Hippocampal formation (tissue), 2 donors: ENCODE measurements at places on chromosomes 5 and 9.

DNA sequence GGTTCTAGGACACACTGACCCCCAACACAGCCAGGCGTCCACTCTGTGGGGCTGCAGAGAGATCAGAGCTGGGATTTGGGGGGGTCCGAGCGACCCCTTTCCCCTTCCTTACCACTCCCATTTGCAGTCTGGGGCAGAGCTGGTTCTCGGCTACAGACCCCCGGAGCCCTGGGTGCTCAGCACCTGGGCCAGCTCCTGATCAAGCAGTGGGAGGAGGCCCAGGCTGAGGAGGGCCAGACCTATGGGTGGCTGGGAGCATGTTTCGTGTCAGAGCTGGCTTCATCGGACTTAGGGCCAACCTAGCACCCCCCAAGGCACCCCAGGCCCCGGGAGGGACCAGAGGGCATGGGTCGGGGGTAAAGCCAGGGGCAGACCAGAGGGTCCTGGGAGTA is 7.6 kb downstream of the GRIN1 start:
- no peak for DNase-seq

DNA sequence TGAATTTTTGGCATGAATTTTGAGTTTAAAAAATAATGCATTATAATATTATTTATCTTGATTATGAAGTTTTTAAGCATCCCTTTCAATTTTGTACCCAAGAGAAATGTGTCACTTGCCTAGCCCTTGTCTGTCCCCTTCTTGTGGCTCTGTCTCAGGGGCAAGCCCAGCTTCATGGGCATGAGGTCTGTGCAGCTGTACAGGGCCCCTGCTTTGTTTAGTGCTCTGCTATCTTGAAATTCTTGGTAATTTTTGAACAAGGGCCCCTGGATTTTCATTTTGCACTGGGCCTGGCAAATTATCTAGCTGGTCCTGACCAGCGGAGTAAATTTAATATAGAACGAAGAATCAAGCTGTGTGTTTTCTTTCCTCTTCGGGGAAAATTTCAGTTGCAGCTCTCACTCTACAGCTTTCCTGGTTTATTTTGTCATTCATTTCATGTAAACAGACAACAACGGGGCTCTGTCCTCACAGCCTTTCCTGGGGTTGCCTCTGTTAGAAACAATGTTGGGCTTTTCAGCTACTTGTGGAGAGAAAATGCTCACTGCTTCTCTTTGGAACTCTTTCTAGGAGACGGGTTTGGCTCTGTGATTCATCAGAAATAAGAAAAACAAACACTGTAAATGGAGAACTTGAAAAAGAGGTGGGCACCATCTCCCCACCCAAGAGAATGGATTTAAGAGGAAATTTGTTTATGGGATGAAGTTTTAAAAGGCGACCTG is 41.1 kb downstream of the LIX1 start:
- peak; percentile 92 for DNase-seq

DNA sequence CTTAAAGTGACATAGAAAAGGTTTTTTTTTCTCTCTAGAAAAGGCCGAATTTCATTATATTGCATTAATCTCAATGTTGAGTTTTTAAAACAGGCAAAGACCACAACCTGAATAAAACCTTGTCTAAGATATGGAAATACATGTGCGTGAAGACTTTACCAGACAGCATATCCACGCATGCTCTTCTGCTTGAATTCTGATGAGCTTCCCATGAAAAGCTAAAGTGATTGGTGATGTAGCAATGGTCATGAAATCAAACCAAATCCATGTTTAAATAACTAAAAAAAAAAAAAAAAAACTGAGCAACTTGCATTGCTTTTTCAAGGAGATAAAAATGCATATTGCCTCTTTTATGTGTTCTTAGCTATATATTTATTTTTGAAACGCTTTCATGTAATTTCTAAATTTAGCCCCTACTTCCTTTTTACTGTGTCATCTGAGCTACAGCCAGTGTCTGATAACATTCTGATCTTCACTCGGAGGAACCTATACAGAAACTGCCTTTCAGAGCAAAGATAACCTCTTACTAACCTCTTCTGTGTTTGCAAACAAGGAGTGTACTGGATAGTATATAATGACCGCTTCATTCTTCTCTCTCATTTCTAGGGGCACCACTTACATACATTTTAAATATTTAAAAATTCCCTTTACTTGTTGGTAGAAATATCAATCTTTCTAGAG is 179.1 kb upstream of the GNA14 start:
- no peak for DNase-seq

DNA sequence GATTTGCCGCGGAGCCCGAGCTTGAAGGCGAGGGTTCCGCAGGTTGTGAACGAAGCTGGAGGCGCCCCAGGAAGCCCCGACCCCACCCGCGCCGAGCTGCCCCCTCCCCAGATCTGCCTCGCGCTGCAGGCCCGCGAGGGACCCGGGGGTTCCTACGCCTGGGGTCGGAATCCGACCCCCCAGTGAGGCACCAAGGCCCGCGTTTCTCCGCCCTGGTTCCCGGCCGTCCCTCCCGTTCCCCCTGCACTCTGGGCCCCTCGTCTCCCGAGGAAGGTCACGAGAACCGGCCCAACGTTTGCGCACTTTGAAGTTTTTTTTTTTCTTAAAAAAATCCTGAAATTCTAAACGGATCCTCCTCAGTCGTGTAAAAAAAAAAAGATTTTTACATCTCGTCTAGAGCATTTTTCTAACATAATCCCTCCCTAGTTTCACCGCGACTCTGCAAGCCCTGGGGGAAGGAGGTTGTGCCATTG is 880 bp upstream of the GFPT2 start:
- no peak for DNase-seq

- no peak for DNase-seq
Observed at GRCh38 chr5:95162231-95162992, 122.5 kb downstream of the MCTP1 start.

- DNase-seq, result no peak
Observed at GRCh38 chr5:109455598-109456096, 45.9 kb upstream of the PJA2 start.

GRCh38 chr5:150009671-150010387 is 9.3 kb downstream of the HMGXB3 start:
- no peak for DNase-seq

- DNase-seq, result no peak
Observed at GRCh38 chr5:10562201-10563109, 1.4 kb upstream of the ANKRD33B start.

- no peak for DNase-seq
Observed at GRCh38 chr5:105807290-105807689, 1863.4 kb downstream of the EFNA5 start.

DNA sequence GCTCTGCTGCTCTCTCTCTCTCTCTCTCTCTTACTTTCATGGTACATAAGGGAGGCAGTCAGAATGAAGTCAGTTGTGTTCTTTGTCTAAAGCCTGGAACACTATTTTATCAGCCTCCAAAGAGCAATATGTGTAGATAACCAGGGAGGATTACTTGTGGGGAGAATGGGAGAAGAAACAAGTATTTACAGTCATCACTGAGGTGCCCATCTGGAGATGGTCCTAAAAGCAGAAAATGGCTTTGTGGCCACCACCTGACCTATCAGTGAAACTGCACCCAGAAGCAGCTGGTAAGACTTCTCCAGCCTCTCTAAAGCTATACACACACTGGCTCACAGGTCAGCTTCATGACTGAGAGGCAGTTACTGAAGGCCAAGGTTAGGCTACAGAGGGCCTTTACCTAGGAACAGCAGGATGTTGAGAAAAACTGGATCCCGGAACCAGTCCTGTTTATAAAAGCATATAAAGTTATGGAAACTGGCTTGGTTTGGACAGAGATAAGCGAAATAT is 75.1 kb downstream of the MRPS27 start:
- peak; percentile 50 for DNase-seq

DNA sequence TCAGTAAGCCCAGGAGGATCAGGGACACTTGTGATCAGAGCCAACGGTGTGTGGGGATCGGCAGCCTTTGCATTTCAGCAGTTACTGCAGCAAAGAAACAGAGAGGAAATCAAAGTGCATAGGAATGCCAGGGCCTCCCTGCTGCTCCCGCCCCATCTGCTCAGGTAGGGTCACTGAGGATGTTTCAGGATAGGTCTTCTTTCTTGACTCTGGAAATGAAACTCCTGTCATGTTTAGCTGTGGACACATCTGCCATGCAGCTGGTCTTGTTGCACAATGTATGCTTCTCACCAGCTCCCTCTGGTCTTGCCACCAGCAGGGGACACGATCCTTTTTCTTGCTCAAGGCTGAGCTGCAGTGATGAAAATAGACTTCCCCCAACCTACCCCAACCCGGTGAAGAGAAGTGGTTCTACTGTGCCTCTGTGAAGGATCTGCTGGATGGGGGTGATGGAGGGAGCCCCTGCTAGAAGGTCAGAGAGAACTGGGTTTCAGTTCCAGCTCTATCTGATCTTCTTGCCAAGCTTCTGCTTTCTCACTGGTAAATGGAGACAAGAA is 185.2 kb upstream of the KLF4 start:
- DNase-seq, result no peak

GRCh38 chr5:31824869-31825517 is 186.1 kb downstream of the PDZD2 start:
- no peak for DNase-seq

- DNase-seq, result no peak
Observed at GRCh38 chr9:72290311-72290710, 74.7 kb downstream of the ZFAND5 start.

DNA sequence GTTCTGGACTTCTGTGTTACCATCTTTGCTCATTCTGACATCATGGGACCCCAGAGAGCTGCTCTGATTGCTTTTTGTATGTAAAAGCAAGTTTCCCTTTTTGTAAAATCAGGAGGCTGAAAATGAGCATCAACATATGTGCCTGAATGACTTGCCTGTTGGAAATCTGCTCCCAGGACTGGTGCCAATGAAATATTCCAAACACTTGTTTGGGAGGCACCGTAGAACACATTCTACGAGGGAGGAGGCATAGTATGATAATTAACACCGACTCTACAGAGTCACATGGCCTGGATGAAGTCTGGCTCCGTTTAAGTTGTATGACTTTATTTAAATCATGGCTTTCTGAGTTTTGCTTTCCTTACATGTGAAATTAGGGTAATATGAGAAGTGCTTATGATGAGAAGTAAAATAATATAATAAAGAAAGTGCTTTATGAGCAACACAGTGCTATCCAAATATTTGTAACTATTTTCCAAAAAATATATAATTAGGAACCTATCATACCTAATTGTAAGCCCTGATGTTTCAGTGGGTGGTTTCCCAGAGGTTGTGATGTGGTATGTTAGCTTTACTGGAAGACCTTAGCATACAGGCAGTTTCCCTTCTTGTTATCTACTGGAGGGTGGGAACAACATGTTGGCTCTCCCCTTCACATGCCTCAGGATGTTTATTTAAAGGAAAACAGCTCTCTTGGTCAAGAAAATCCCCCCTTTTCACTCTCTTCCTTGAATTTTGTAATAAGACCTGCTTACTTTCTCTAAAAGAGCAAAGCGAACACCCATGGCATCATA is 238.1 kb downstream of the FBXL7 start:
- DNase-seq, result no peak

GRCh38 chr5:61817472-61818326 is 485.6 kb downstream of the ZSWIM6 start:
- peak; percentile 92 for DNase-seq

GRCh38 chr5:156800929-156801328 is 49.2 kb upstream of the PPP1R2B start:
- no peak for DNase-seq

DNA sequence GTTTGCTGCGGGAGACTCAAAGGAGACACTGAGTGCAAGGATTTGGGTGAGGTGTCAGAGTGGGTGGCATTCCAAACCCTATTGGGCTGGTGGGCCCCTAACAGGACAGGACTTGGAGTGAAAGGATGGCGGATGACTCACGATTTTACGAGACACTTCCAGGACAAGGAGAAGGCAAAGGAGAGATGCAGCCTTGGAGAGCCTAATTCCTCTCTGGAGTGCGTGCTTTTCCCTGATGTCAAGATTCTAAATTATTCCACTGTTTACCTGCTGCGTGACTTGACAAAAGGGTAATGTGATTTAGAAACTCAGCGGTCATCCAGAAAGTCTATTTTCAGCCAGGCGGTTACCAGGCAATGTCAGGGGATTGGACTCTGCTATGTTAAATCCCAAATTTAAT is 41.6 kb upstream of the CD180 start:
- DNase-seq, result no peak

- DNase-seq, result no peak
Observed at GRCh38 chr5:82018462-82018861, 46.6 kb downstream of the ATG10 start.

DNA sequence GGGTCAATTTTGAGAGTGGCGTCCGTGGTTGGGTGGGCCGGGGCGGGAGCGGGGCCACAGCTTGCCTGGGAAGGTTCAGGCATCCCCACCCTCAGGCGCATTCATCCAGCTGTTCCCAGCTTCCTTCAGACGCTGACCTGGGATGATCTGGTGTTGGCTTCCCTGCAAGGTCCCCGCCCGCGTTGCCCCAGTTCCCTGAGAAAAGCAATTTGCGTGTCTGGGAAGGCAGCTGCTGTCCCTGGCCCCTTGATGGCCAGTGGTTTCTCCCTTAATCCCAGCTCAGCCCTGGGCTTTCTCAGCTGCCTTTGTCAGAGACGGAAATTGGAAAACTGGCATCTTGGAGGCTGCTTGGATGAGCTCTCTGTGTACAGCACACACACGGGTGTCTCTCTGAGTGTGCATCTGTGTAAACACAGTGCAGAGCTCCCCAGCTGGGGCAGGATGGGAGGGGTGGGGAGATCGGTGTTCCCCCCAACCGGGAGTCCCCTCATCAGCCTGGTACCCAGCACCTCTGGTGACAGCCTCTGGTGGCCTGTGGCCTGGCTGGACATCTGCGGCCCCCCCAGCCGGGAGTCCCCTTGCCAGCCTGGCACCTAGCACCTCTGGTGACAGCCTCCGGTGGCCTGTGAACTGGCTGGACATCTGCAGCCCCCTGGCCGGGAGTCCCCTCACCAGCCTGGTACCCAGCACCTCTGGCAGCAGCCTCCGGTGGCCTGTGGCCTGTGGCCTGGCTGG is 94.0 kb downstream of the COL5A1 start:
- DNase-seq, result no peak

DNA sequence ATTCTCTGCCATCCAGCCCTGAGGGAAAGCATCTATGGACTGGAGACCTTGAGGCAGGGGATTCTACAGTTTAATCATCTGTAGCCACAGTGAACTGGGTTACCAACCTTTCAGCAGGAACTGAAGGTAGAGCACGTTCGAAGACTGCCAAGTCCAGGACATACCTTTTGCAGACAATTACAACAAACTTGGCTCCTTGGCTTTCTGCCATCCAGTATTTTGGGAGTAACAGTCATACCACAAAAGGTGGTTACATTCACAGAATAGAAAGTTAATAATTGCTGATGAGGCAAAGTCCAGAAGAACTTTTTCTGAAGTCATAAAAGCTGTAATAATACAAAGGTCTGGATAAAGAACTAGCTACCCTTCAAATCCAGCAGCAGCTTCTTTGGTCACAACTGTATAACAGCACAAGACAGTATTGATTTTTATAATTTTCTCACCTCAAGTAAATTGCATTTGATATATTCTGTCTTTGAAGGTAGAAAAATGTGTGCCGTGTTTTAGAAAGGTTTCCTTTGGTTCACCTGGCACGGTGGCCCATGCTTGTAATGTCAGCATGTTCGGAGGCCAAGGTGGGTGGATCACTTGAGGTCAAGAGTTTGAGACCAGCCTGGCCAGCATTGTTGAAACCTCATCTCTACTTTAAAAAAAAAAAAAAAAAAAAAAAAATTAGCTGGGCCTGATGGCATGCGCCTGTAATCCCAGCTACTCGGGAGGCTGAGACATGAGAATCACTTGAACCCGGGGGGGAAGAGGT is 236.6 kb downstream of the NR3C1 start:
- DNase-seq, result no peak

GRCh38 chr5:119055294-119055693 is 15.6 kb upstream of the DMXL1 start:
- DNase-seq, result no peak

- DNase-seq, result no peak
Observed at GRCh38 chr5:137113161-137113560, 386.0 kb downstream of the SPOCK1 start.

GRCh38 chr5:134449167-134449566 is 37.5 kb upstream of the CDKN2AIPNL start:
- DNase-seq, result no peak
